ENCODE measurements at places on chromosomes 1 and 21. TPM values are rescaled to one million over a fixed set of nuclear protein-coding genes. Genes with fewer than 3 reads are reported as not detected.

DNA sequence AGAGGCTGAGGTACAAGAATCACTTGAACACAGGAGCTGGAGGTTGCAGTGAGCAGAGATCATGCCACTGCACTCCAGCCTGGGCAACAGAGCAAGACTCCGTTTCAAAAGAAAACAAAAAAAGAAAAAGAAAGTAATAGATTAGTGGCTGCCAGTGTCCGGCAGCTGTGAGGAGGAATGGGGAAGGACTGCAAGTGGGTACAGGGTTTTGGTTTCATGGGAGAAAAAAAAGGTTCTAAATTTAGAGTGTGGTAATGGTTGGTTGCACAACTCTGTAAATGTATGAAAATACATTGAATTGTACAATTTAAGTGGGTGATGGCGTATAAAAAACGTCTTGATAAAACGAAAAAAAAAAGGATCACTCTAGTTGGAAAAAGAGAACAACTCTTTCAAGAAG is 6.7 kb downstream of the TAF1A start:
- no peaks in the 10 kb centered on the region for H3K27me3 ChIP-seq
- no peak for DNase-seq
- H3K4me1 ChIP-seq, result no peaks in the 10 kb centered on the region
- no peak overlapping the region for H3K4me3 ChIP-seq
- peaks cover 45% of the 10 kb centered on the region for H3K36me3 ChIP-seq

GRCh38 chr1:209249785-209250440 is 333.6 kb upstream of the CAMK1G start:
- H3K4me3 ChIP-seq, result peak overlapping the region; percentile 2
- DNase-seq, result no peak
- no peaks in the 10 kb centered on the region for H3K36me3 ChIP-seq
- peak overlapping the region; percentile 82 for H3K27ac ChIP-seq

GRCh38 chr1:7629465-7630195 is 141.5 kb upstream of the VAMP3 start:
- 0 out of 2 replicates have a peak, but pooled peaks cover 4% of the 10 kb centered on the region for H3K4me1 ChIP-seq
- no peaks in the 10 kb centered on the region for H3K36me3 ChIP-seq
- no peak for DNase-seq
- no peak overlapping the region for H3K27ac ChIP-seq

- H3K27ac ChIP-seq, result no peak overlapping the region
- H3K4me3 ChIP-seq, result no peak overlapping the region
- no peak for DNase-seq
- H3K36me3 ChIP-seq, result peaks cover 11% of the 10 kb centered on the region
These were observed 37.2 kb downstream of the SETD4 start for GRCh38 chr21:36023092-36023480.

Gene MCOLN2
- total RNA-seq, result 3.8 TPM

Gene OR2M2
- not detected for total RNA-seq
